ENCODE measurements at places on chromosomes 7 and 10.

DNA sequence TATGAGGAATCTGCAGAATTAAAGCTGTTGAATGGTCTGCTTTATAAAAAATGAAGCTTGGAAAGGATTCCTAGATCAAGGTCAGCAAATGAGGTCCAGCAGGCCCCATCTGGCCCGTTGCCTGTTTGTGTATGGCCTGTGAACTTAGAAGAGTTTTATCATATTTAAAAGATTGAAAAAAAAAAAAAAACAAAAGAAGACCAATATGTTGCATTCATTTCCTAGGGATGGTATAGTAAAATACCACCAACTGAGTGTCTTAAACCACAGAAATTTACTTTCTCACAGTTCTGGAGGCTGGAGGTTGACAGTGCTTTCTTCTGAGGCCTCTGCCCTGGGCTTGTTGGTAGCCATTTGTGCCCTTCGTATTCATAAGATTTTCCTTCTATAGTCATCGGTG, 109.2 kb downstream of the PPP1R3A start:
- no peak for DNase-seq

DNA sequence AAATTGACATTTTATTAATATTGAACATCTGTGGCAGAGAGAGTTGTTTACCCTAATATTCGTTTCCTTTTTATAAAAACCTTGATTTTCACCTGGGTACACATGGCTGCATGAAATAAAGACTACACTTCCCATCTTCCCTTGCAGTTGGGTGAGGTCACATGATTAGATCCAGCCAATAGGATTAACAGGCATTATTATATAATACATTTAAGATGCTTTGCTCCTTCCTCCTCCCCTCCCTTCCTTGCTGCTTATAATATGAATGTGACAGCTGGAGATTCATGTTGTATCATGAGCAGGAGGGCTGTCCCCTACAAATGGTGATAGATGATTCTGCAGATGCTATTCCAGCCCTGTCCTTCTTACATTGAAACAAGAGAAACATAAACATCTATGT, 146.6 kb downstream of the SH2D4B start:
- DNase-seq = no peak

GRCh38 chr10:103824281-103824680, 31.1 kb downstream of the SH3PXD2A start:
- no peak for DNase-seq

- DNase-seq = no peak
These were observed 95.2 kb upstream of the EGR2 start for GRCh38 chr10:62911210-62911963.

DNA sequence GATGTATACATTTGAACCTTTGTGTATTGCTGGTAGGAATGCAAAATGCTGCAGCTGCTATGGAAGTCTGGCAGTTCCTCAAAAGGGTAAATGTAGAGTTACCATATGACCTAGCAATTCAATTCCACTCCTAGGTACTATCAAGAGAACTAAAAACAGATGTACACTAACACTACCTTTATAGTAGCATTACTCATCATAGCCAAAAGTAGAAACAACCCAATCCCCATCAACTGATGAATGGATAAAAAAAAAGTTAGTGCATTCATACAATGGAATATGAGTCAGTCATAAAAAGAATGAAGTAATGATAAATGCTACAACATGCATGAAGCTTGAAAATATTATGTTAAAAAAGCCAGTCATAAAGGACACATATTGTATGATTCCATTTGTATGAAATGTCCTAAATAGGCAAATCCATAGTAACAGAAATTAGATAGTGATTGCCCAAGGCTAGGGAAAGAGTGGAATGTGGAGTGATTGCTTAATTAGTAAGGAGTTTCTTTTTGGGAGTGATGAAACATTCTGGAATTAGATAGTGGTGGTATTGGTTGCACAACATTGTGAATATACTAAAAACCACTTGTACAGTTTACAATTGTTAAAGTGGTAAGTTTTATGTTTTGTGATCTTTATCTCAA, 96.4 kb upstream of the AOAH start:
- no peak for DNase-seq

- DNase-seq = no peak
These were observed 97.3 kb downstream of the MYL10 start for GRCh38 chr7:101531726-101532357.

Data from non-pigmented ciliary epithelial cell (primary cell).